Fibroblast of skin of scalp (primary cell): ENCODE measurements at places on chromosomes 5 and 9.

DNA sequence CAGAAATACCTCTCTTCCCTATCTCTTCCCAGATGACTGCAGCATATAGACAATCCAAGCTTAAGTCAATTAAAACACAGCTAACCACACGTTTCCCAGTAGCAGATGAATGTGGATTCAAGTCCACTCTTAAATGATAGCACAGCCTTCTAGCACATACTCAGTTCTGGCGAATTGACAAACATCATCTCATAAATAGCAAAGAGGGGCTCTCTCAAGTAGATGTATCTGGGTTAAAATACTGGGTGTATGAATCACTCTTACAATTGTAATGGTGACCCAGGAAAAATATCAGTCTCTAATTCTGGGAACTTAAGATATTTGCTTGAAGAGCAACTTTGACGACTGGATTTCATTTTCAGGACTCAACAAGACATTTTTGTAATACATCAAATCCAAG lies 67.0 kb upstream of the HAPLN1 start:
- peak; percentile 41 for DNase-seq

GRCh38 chr5:77255617-77256016 lies 45.1 kb downstream of the PDE8B start:
- no peak for DNase-seq

GRCh38 chr5:38697013-38697412 lies 140.6 kb upstream of the LIFR start:
- peak; percentile 18 for DNase-seq

GRCh38 chr5:113546703-113547183 lies 33.2 kb downstream of the YTHDC2 start:
- DNase-seq: peak; percentile 54

DNA sequence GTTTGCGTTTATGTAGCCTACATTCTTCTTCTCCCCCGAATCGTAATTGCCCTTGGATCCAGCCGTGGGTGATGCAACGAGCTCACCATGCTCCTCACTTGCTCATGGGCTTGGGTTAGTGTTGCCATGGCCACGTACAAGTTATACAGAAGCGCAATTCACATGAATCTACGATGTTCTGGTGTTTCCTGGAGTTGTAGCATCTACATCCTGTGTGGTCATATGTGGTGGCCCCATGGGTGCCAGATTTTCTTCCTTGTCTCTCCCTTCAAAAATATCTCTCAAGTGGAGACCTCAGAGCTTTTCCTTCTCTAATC lies 115.3 kb downstream of the TLE4 start:
- no peak for DNase-seq
